ENCODE measurements at places on chromosomes 3 and 15.

DNA sequence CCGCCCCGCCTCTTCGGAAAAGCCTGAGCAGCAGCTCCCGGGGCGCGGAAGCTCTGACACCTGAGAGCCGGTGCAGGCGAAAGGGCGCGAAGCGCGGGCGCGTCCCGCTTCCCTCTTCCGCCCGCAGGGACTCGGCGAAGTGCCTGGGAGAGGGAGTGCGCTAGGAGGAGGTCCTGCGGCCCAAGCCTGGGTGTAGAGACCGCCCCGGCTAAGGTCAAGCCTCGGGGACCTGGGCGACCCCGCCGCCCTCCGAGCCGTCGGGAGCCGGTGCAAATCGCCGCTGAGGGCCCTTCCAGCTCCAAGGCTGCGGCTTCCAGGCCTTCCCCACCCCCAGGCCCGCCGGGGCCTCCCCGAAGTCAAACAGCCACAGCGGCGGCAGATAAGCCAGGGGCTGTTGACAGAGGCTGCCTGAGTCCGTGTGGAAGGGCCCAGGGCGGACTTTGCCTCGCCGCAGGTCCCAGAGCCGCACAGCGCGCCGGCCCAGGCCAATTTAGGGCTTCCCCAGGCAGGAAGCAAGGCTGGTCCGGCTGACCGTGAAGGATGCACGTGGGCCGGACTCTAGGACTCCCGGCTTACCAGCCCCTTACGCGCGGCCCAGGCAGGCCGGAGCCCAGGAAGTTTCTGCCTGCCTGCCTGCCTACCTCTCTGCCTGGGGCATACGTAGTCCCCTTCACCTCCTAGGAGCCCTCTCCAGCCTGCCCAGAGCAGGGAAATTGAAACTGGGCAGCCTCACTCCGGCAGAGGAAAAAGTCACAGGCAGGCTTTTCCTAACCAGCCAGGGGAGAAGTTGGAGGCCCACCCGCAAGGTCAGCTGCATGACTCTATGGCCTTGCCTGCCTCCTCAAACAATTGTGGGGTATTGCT, 2.3 kb downstream of the ITPKA start:
- DNase-seq, result peak; percentile 60

DNA sequence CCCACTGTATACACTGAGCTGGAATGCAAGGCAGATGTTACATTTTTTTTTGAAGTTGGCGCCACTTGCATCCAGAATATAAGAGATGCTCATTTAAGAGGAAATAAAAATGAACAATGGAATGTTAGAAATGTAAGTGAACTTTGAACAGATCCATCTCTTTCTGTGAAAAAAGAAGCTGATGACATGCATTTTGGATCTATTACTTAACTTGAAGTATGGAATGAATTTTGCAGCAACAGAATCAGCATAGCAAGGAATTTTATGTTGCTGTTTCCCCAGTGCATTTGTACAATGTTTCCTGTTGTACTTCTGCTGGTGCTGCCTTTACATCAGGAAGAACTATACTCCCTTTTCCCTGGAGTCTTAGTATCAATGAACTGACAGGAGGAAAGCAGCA, 178.2 kb downstream of the LSAMP start:
- DNase-seq, result no peak

DNA sequence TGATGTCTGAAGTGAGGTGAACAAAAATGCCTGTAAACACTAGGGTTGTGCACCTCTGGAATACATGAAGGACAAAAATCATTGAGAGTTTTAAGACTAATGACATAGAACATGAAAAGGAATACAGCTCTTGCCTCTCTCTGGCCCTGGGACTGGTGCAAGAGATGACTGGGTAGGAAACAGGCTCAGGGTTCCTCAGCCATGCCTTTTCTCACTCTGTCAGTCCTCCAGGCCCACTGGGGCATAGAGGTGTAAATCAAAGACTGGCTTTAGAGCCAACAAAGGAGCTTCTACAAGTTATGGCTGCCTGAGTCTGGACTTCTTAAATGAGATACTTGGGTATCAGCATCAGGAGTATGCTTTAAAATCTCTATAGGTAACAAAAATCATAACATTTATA, 554.7 kb upstream of the KCNMB2 start:
- no peak for DNase-seq

GRCh38 chr3:127485396-127486170, 105.0 kb downstream of the TPRA1 start:
- DNase-seq, result peak; percentile 1

GRCh38 chr3:41301548-41301947, 102.2 kb downstream of the CTNNB1 start:
- DNase-seq, result no peak

DNA sequence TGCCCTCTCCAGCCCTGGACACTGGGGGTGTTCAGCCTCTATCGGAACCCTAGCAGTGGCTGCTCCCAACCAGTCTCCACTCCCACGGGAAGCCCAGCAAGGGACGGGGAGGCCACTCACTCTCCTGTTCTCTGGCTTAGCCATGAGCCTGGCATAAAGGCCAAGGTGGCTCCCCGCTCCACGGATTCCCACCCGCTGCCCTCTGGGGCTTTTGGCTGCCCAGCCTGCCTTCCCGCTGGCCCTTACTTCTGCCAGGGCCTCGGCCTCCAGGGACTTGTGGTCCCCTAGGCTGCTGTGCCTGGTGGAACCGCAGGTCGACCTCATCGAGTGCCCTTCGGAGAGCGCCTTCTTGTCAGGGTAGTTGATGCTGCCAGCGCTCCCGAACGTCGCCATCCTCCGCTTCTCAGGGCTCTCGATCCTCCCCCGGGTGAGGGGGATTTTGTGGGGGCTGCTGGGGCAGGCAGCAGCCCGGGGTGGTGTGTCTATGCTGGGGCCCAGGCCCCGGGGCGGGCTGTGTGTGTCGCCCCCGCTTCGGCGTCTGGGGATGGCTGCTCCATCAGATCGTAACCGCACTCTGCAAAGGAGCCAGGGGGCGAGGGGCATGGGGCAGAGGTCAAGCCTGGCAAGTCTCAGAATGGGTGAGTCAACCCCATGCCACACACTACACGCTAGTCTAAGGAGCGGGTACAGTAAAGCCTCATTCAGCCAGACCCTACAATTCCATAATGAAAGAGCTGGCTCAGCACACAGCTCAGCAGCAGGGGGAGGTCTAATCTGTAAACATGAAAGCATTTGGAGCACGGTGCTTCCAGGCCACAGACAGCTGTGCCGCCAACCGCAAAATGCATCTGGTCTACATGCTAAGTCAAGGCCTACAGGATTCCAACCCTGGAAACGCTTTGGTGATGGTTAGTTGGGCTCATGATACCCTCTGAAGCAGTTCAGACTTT, 27.3 kb upstream of the RAD18 start:
- DNase-seq, result no peak

DNA sequence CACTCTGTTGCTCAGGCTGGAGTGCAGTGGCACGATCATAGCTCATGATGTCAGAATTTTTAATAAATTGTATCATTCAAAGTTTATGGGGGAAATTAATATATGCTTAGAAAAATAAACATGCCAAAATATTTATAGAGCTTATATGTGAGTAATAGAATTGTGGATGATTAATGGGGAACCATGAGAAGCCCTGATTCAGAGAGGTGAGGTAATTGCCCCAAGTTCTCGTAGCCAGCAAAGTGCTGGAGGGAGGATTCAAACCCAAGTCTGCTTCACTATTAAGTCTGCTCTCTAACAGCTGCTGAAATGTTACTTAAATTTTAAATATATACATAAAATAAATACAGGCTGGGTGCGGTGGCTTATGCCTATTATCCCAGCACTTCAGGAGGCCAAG, 26.2 kb upstream of the IGF2BP2 start:
- DNase-seq, result no peak

DNA sequence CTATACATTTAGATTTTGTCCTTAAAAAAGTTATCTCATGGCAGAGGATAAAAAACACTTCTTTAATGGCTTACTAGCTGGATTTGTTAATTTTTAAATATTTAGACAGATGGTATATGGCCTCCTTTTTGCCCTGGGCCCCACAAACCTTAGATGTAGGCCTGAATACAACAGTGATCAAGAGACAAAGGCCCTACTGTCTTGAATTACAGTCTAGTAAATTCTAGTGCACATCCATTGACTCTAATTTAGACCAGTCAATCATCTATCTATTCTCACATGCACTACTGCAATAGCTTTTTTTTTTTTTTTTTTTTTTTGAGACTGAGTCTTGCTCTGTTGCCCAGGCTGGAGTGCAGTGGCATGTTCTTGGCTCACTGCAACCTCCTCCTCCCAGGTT, 452.8 kb downstream of the FHIT start:
- DNase-seq, result no peak

- DNase-seq, result no peak
Measured at GRCh38 chr15:85592148-85592547, 202.6 kb downstream of the KLHL25 start.

DNA sequence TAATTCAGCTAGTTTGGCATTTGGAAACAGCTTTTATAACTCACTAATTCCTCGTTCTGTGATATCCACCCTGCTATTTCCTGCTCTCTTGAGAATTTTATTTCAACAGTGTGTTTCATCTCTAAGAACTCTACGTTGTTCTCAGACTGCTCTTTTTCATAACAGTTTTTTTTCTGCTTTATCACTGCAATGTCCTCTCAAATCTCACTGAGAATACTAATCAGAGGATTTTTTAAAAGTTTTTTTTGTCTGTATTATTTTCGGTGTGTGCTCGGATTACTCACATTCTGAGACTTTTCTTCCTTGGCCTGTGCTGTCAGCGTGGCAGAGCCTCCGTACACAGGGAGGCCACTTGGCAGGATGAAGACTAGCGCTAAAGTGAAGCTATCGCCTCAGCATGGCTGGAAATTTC, 59.4 kb upstream of the NEO1 start:
- no peak for DNase-seq

GRCh38 chr15:67097930-67098740, 32.7 kb downstream of the SMAD3 start:
- no peak for DNase-seq

- no peak for DNase-seq
Measured at GRCh38 chr3:165103616-165104015, 25.3 kb upstream of the SI start.

DNA sequence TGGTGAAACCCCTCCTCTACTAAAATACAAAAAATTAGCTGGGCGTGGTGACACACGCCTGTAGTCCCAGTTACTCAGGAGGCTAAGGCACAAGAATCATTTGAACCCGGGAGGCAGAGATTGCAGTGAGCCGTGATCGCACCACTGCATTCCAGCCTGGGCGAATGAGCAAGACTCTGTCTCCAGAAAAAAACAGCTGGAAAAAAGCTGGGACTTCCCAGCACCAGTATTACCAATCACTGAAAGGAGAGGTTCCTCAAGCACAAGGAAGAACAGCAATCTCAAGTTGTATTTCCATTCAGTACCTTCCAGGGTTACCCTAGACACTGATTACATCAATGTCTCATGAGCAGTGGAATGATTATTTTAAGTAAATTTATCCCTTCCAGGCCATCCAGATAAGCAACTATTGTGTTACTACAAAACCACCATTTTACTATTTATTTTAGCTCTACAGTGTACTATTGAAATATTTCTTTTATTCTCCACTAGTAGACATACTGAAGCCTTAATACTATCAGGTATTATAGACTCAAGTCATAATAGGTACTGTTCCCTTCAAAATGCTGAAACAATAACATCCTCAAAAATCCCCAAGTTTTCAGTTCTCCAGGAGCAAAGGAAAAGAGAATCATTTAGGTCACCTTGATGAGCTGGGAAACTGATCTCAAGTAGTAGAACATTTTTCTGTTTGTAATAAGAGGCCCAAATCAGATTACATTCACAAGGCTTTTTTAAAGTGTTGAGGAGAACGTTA, 54.8 kb upstream of the VGLL4 start:
- DNase-seq, result no peak

DNA sequence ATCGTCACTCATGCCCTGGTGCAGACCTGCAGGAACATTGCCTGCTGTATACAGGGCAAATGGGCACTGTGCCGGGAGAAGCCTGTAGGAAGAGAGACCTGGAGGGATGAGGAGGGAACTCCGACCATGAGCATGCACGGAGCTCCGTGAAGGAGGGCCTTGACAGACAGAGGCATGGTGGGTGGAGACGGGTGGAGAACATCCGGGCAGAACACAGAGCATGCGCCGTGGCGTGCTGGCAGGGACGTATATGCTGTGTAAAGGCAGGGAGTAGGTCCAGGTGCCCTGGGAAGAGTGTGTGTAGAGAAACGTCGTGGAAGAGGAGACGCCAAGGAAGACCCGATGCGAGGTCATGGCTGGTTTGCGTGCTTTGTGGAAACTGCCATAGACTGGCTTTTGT, 133.0 kb upstream of the FAN1 start:
- no peak for DNase-seq

GRCh38 chr3:37465174-37465573, 290.8 kb upstream of the LRRFIP2 start:
- DNase-seq, result no peak

Data from endothelial cell (in vitro differentiated cells).